Substantia nigra (tissue), 51 donors: ENCODE measurements at places on chromosomes 12 and 14.

DNA sequence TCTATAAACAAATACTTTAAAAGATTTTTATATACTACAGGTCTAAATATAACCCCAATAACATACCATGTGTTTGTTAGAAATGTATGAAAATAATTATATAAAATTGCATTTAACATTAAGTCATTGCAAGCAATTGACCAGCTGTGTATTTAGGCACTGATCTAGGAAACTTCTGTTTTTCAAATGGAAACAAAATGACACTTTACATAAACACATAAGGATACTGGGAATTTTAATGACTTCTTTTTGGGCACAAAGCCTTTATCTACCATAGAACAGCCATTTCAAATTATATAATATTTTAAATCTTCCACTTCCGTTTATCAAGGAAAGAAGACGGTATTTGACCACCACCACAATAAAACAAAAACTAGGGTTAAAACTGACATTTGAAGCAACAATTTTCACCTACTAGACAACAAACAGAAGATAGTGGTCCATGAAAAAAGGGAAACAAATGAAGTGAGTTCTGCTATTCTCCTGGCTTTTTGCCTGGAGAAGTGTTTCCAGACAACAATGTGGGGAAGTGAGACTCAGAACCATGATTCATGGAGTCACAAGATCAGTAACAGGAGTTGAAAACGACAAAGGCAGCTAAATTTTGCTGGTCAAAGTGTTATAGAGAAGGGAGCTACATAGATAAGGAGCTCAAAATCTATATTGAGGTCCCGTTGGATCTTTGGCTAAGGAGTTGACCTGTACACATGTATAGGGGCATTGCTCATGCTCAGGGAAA lies 475.1 kb downstream of the TRHDE start:
- DNase-seq = no peak

DNA sequence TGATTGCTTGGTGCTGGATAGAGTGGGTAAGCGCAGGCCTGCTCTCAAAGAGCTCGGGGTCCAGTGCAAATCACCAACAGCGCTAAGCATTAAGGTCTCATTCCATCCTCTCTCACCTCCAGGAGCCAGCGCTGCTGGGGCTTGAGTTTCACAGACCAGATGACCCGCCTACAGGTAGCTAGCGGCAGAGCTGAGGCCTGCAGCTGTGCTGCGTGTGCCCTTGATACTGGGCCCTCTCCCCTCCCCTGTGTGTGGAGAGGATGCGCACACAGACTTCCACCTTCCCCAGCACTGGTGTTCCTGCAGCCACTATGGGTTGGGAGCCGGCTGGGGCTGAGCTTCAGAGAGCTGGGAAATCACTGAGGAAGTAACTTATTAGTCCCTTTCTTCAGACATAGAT lies 149.9 kb downstream of the CALM1 start:
- DNase-seq = no peak

DNA sequence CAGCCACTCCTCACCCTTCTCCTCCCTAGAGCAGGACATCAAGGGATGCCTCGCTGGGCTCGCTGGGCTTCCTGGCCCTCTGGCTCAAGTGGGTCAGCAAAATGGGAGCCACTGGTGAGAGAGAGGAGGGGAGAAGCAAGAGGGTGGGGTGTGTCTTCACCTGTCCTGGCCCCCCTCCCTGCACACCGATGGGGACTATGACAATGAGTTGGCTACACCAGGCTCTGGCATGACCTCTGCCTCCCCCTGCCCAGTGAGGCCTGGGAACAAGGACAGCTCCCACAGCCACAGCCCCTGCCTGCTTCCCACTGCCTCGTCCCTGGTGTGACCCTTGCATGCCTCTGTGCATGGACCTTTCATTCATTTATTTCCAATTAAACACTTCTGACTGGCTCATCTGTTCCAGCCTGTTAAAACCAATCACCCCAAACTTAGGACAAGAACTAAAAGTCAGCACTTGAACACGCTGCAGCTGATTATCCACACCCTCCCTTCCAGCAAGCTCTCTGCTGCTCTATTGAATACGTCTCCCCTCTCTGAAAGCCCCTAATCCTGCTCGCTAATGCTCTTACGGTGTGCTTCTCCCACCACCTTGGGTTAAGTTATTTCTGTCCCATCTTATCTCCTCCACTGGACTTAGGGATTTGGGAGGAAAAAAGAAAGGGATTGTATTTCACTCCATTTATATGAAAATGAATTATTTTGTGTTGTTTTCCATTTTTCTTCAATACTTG lies 5.8 kb upstream of the PPP2R5C start:
- DNase-seq = no peak

DNA sequence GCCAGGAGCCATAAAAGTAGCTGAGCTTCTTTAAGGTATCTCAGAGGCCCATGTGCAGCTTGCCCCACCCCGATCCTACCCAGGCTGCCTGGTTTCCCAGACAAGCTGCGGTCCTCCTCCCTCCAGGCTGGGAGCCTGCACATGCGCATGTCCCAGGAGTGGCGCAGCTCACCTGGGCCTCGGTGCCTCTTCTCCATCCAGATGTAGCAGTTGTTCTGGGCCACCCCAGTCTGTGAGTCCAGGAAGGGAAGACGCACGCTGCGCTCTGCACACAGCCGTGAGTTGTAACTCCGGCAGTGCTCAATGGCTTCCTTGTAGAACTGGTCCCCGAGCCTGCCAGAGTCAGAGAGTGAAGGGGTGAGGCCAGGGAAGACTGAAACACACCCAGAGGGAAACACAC lies 122.3 kb downstream of the DPF3 start:
- no peak for DNase-seq

DNA sequence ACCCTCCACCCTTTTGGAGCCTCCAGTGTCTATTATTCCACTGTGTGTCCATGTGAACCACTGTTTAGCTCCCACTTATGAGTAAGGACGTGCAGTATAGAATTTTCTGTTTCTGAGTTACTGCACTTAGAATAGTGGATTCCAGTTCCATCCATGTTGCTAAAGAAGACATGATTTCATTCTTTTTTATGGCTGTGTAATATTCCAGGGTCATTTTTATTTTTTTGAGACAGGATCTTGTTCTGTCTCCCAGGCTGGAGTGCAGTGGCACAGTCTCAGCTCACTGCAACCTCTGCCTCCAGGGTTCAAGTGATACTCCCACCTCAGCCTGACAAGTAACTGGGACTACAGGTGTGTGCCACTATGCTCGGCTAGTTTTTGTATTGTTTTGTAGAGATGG lies 31.6 kb downstream of the EML1 start:
- no peak for DNase-seq

DNA sequence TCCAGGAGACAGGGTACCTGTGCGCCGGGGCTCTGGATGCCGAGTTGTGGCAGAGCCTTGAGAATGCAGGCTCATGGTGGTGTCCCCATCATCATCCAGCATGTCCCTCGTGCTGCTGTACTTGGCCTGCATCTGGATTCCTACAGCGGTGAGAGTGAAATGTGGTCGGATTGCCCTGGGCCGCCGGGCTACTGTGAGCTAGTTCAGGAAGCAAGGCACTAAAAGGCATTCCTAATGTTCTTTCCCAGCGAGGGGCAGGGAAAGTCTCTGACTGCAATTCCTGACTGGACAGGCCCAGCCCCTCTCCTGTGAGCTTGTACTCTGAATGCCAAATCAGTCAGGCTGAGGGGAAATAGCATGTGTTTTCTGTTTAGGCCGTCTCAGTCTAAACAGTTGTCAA lies at the start of gene CLEC1A:
Gene CLEC1A, minus strand, starts transcription at position 195 of the 400 bp plus-strand sequence. Its CDS starts 63 bp downstream, at position 132.
- no peak for DNase-seq

- DNase-seq = no peak
Observed at GRCh38 chr12:96356831-96357230, 43.4 kb downstream of the CDK17 start.

DNA sequence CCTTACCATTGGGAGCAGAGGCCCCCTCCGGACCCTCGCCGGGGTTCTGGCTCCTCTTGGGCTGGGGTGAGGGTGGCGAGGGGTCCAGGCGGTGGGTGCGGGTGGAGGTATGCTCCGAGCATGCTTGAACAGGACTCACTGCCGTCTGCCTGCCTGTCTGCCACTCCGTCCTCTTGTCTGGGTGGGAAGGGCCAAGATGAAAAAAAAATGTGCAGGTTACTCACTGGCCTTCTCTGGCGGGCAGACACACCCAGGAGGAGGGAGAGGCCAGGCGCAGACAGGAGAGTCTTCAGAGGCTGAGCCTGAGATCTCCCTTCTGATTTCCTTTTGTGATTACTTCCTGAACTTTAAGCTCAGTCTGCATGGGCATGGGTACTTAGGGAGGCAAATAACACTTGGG lies 76.1 kb downstream of the STON2 start:
- DNase-seq = no peak

DNA sequence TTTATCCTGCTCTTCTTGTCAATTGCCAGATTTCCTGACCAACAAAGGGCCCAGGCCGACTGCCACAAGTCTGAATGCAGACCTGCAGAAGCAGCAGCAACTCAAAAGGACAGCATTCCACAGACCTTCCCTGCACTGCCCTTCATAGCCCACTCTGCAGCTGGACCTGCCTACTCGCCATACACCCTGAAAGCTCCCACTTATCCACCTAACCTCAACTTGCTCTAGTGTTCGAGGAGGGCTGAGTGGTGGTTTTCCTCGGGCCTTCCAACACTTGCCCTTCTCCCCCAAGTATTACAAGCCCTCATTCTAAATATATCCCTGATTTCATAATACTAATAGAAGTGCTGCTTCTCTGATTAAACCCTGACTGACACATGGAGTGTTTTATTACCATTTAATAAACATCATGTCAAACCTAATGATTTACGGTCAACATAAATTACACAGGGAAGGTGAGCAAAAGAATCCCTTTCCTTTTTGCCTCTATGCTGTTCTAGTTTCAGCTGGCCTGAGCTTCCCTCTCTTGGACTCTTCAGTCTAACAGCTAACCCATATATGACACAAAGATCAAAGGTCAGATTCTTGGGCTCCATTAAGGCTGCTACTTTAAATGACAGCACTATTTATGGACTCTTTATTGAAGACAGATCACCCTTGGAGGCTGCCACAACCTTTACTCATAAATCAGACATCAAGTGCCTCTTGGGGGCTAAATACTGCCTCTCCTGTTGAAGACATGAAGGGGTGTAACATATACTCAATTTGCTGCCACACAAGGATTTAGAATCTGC lies 1546.9 kb upstream of the TMEM132C start:
- DNase-seq = no peak

- no peak for DNase-seq
Observed at GRCh38 chr12:23929906-23930305, 19.6 kb downstream of the SOX5 start.

DNA sequence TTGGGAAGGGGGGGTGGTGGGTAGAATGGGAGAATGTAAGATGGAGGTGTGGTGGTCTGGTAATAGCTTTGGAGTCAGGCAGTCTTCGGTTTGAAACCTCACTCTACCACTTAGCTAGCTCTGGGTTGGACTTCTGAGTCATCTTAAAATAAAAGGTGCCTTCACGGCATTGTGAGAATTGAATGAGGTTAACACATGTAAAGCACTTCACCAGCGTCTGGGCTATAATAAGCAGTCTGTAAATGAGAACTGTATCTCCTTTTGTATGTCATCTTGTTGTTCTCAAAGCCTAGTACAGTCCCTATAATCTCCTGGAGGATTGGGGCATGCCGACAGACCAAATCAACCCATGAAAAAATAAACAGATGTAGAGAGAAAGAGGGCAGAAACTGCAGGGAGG lies 11.2 kb downstream of the C2CD5 start:
- no peak for DNase-seq

DNA sequence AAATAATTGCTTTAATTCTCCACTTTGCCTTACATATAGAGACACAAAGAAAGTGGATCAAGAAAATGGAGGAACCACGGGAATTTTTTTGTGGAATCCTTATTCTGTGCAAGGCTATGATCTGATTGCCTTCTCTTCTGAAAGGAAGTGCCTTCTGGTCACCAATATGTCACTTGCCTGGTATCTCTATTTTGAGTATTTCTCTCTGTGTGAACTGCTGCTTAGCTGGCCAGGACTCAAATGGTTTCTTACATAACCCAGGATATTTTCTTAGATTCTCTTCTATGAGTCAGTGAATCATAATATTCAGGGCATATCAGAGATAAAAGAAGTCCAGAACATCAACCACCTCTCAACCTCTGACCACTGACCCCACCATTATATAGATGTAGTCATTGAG lies 156.1 kb downstream of the DIO2 start:
- no peak for DNase-seq

DNA sequence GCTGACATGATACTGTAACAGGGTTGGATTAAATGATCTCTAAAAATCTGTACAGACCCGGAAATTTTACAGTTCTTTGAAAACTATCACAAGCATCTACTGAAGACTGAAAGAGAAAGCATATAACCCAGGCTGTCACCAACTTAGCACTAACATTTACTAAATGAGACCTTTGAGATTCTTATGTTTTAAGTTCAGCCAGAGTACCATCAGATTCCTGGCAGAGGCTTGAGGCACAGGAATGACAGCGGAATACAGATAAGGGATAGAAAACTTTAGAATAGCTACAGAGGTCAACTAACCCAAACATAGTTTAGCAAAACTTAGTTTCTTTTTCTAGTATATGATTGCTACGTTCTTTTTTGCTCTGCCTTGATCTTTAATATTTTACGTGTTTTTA lies 91.6 kb upstream of the FERMT2 start:
- no peak for DNase-seq

- no peak for DNase-seq
Observed at GRCh38 chr12:58882826-58883225, 37.5 kb downstream of the LRIG3 start.
